ENCODE measurements at places on chromosomes 11 and 22. TPM values are rescaled to one million over a fixed set of nuclear protein-coding genes. Genes with fewer than 3 reads are reported as not detected.

RBFOX2 gene
- polyA plus RNA-seq: 139 TPM

MS4A12 gene
- polyA plus RNA-seq: not detected

MMP8 gene
- polyA plus RNA-seq: not detected

SNAP29 gene
- polyA plus RNA-seq: 28.1 TPM

CARD18 gene
- not detected for polyA plus RNA-seq

PRR33 gene
- polyA plus RNA-seq: 0.07 TPM

LYVE1 gene
- polyA plus RNA-seq: 54.7 TPM

RFPL2 gene
- polyA plus RNA-seq: 0.31 TPM

MUC6 gene
- polyA plus RNA-seq: 35.4 TPM

DNA sequence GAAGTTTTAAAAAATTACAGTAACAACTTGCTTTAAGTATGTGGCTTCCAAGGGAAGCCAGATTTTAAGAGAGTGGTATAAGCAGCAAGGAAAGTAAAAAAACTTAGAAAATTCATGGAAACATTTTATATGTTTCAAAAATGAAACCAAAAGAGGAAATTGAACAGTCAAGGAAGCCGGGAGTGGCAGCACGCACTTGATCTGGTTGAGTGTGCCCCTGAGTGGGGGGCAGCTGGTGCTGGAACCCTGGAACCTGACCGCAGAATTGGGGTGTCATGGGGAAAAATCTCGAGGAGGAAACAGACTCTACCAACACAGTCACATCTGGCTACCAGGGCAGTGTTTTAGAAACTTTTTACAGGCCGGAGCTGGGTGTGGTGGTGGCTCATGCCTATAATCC lies 14.0 kb downstream of the MICALL1 start:
- DNase-seq: no peak

DNA sequence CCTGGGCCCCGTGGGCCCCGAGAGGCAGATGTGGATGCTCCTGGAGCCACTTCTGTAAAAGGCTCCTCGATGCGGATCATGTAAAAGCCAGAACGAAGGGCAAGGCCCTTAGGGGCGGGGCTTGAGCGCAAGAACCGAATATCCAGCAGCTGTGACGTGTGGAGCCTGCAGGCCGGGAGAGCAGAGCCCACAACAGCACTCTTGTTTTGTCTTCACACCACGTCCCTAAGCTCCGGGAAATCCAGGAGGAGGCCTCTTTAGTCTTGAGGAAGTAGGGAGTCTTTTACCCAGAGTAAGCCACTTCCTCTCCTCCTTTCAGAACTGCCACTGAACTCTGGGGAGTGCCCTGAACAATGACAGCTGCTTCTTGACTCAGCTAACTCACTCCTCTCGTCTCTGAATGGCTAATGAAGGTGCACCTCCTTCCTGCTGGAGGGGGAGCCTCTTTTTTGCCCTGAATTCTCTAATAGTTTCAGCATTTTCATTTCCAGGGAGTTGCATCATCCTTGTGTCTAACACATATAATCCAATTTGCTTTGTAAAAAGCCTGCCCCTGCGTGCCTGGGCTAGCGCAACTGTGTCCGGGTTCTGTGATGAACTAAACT lies 12.5 kb downstream of the L3MBTL2 start:
- DNase-seq: no peak

GRCh38 chr11:43403357-43404231 lies 44.9 kb downstream of the TTC17 start:
- DNase-seq: no peak

GRCh38 chr22:45516923-45517675 lies 14.4 kb downstream of the FBLN1 start:
- no peak for DNase-seq

DNA sequence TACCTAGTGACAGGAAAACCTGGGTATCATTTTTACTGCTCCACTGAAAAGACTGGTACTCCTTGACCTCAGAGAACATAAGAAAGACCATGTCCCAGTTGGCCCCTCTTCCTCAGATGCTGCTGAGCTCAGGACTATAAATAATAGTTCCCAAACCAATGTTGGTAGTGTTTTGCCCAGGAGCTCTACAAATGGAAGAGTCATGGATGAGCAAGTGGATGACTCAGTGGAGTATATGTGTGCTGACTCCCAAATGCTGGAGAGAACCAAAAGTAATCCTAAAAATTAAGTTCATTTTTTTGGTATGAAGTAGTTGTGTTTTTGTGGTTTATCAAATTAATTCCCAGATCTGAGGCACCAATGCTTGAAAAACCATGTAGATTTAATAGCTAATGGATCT lies 482.0 kb downstream of the KCNA4 start:
- no peak for DNase-seq

DNA sequence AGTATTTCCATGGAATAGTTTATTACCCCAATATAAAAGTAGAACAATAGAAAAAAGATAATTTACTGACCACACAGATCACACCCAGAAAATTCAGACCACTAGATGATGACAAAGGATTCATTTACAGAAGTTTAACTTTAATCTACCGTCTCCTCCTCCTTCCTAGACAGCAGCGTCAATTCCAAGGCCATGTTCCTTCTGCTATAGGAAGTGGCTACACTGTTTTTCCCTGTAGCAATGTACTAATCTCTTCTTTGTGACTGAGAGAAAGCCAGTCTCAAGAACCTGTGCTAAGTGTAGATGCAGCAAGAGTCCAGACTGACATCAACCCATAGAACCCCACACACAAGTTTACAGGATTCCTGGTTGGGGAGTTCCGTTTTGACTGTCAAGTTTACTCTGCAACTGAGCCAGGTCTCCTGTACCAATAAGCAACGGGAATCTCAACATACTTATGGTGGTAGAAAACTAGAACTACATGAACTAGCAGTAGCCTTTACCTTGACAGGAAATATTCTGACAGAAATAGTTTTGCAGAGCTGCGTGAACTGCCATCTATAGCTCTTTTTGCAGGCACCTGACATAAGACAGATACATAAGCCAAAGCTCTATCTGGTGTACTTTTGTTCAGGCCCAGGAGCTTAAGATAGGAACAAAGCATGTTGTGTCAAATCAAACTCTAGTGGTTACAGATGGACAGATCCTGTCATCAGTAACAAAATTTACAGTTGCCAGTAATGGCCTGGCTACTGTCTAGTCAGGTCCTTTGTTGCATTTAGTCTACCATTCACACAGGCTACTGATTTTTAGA lies 42.9 kb downstream of the MRTFA start:
- no peak for DNase-seq

- DNase-seq: no peak
Measured at GRCh38 chr11:132448334-132448995, 1078.0 kb downstream of the NTM start.

DNA sequence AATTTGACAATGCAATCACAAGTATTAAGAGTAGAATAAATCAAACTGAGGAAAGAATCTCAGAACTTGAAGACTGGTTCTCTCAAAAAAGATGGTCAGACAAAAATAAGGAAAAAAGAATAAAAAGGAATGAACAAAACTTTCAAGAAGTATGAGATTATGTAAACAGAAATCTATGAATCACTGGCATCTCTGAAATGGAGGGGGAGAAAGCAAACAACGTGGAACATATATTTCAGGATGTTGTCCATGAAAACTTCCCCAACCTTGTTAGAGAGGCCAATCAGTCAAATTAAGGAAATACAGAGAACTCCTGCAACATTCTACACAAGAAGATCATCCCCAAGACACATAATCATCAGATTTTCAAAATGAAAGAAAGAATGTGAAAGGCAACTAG lies 235.7 kb downstream of the SBF2 start:
- DNase-seq: no peak

GRCh38 chr11:107054391-107054790 lies 36.1 kb upstream of the GUCY1A2 start:
- no peak for DNase-seq

- DNase-seq: no peak
Measured at GRCh38 chr11:68974421-68975194, 6.2 kb downstream of the MRGPRD start.

DNA sequence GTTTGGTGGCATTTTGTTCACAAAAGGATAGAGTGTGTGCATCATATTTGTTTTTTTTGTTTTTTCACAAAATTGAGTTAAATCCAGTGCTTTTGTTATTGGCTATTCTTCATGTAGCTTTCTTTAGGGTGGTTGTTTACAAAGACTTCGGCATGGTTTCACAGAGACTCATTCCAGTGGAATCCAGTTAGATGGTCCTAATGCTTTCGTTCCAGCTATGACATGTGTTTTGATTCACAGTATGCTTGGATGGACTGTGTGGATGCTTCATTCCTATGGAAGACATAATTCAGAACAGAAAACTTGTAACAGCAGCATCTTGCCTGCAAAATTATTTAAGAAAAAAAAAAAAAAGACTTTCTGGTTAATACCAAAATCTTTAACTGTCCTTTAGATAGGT lies 97.9 kb downstream of the PDHX start:
- DNase-seq: no peak

DNA sequence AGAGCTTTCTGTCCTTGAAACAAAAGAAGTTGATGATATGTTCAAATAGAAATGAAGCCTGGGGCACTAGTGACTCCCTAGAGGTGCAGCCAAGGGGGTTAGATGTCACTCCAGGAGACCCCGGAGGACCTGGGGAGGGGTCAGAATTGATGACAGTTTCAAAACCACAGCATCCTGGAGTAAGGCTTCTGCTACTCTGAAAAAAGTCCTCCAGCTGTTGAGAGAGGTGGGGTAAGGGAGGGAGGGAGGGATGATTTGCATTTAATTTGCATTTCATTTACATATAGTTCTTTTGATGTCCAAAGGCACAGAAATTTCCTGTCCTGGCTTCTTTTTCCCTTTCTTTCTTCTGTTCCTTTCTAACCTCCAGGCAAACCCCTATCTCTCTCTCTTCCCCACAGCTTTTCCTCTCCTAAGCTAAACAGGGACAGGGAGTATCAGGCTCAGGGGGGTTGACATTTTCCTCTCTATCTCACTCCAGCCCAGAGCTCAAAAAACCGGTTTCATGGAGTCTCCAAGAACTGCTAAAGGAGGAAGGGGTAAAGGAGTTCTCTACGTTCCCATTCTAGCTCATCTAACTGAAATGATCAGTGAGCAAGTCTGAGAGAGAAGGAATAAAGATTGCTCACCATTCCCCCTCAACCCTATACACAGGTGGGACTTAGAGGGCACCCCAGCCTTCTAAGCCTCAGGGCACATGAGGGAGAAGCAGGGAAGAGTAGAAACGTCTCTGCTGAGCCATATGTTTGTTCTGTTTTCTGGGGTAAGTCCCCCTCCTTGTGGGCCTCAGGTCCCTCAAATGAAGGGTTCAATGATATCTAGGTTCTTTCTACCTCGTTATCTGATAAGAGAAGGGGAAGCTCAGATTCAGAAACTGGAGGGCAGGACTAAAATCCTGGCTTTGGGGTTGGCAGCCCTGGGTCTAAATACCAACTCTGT lies 3.5 kb upstream of the POU2F3 start:
- DNase-seq: no peak

All from right renal pelvis (tissue), 4 donors.